ENCODE measurements at places on chromosomes 1 and 21.

- peak overlapping the region; percentile 77 for H3K27ac ChIP-seq
- no peaks in the 10 kb centered on the region for H3K36me3 ChIP-seq
Measured at GRCh38 chr1:39131940-39132339, 72.6 kb upstream of the MACF1 start.

DNA sequence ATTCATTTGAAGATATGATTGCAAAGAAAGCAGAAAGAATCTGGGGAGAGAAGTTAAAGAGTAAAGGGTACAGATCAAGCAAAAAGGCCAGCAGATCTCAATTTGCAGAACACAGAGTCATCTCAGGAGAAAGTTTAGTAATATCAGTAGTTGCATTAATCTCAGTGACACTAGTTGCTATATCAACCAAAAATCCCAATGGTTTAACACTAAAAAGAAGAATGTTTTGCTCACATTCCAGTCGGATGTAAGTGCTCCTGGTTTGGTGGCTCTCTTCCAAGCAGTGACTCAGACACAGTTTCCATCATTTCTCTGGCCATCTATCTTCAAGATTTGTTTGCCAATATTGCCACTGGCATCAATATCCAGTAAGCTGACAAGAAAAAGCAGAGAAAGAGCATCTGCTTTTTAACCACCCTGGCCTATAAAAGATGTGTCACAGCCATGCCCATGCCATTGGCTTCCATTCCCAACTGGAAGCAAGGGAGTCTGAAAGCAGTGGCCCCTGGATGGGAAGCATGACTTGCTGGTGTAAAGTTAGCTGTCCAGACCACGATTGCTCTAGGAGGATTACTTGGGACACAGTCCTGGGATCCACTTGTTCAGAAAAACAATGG is 45.5 kb upstream of the AIM2 start:
- no peak for DNase-seq
- no peak overlapping the region for H3K27ac ChIP-seq
- H3K36me3 ChIP-seq = no peaks in the 10 kb centered on the region
- H3K4me1 ChIP-seq = no peaks in the 10 kb centered on the region

DNA sequence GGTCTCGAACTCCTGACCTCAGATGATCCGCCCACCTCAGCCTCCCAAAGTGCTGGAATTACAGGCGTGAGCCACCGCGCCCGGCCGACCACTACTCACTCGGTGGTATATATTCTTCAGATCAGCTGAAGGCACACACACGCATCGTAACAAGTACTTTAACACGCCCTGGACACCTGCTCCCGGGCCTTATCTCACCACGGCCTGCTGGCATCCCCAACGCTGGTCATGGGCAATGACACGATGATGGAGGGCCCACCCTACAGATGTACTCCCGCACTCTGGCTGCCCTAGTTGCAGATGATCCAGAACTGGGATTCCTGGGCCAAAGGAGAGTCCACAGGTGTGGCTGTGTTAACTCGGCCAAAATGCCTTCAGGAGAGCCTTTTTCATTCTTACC is 11.6 kb downstream of the UBE2J2 start:
- no peak overlapping the region for H3K4me3 ChIP-seq
- H3K27ac ChIP-seq = no peak overlapping the region
- no peaks in the 10 kb centered on the region for H3K36me3 ChIP-seq
- H3K27me3 ChIP-seq = no peaks in the 10 kb centered on the region
- no peaks in the 10 kb centered on the region for H3K4me1 ChIP-seq

DNA sequence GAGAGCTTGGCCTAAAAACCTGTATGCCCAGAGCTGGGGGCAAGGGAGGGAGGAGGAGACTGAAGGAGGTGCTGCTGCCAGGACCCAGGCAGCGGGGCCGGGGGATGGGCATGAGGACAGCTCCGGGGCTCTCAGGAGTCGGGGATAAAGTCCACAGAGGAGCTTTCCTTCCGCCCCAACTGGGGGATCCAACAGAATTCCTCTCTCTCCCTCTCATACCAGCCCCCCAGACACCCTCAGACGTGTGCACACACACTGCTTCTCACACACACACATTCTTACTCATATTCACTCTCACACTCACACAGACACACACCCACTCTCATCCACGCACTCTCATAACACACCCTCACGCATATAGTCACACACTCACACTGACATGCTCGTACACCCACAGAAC is 39.1 kb downstream of the SYF2 start:
- DNase-seq = peak; percentile 39
- peaks cover 17% of the 10 kb centered on the region for H3K4me1 ChIP-seq
- H3K36me3 ChIP-seq = no peaks in the 10 kb centered on the region
- H3K27ac ChIP-seq = peak overlapping the region; percentile 35
- H3K27me3 ChIP-seq = no peaks in the 10 kb centered on the region
- H3K4me3 ChIP-seq = no peak overlapping the region

DNA sequence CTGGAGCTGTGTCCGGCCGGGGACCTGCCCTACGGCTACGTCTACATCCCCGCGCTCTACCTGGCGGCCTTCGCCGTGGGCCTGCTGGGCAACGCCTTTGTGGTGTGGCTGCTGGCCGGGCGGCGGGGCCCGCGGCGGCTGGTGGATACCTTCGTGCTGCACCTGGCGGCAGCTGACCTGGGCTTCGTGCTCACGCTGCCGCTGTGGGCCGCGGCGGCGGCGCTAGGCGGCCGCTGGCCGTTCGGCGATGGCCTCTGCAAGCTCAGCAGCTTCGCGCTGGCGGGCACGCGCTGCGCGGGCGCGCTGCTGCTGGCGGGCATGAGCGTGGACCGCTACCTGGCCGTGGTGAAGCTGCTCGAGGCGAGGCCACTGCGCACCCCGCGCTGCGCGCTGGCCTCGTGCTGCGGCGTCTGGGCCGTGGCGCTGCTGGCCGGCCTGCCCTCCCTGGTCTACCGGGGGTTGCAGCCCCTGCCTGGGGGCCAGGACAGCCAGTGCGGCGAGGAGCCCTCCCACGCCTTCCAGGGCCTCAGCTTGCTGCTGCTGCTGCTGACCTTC is 412 bp downstream of the GPR25 start:
- no peak overlapping the region for H3K4me3 ChIP-seq
- H3K36me3 ChIP-seq = no peaks in the 10 kb centered on the region
- no peak for DNase-seq
- no peak overlapping the region for H3K27ac ChIP-seq

- peaks cover 3% of the 10 kb centered on the region for H3K36me3 ChIP-seq
- no peak overlapping the region for H3K27ac ChIP-seq
- no peaks in the 10 kb centered on the region for H3K27me3 ChIP-seq
- no peak for DNase-seq
Measured at GRCh38 chr1:214364786-214365295, 83.9 kb downstream of the SMYD2 start.

GRCh38 chr1:246566813-246567645 is 773 bp downstream of the CNST start:
- no peaks in the 10 kb centered on the region for H3K36me3 ChIP-seq
- H3K27ac ChIP-seq = peak overlapping the region; percentile 90
- peak overlapping the region; percentile 71 for H3K4me3 ChIP-seq
- no peaks in the 10 kb centered on the region for H3K27me3 ChIP-seq

- 0 out of 2 replicates have a peak, but pooled peaks cover 5% of the 10 kb centered on the region for H3K4me1 ChIP-seq
- H3K27ac ChIP-seq = no peak overlapping the region
- H3K4me3 ChIP-seq = no peak overlapping the region
- DNase-seq = no peak
- H3K36me3 ChIP-seq = no peaks in the 10 kb centered on the region
Measured at GRCh38 chr1:217495249-217495648, 135.6 kb downstream of the GPATCH2 start.

DNA sequence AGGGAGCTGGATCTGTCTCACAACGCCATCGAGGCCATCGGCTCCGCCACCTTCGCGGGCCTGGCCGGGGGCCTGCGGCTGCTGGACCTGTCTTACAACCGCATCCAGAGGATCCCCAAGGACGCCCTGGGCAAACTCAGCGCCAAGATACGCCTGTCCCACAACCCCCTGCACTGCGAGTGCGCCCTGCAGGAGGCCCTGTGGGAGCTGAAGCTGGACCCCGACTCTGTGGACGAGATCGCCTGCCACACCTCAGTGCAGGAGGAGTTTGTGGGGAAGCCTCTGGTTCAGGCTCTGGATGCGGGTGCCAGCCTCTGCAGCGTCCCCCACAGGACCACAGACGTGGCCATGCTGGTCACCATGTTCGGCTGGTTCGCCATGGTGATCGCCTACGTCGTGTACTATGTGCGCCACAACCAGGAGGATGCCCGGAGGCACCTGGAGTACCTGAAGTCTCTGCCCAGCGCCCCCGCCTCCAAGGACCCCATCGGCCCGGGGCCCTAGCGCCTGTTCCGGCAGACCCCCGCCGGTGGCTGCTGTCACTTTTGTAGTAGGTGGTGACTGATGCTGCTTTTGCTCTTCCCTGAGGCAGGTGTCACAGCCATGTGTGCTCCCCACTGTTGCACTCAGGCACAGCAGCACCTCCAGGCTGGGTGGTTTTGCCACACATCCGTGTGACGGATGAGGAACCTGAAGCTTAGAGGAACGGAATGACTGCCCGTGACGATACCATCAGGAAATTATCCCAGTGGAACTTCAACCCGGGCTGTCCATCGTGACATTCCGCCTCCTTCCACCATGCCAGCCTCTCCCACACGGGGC is 1.8 kb downstream of the LRRC3 start:
- no peak overlapping the region for H3K27ac ChIP-seq
- H3K27me3 ChIP-seq = no peaks in the 10 kb centered on the region
- H3K4me1 ChIP-seq = peaks cover 26% of the 10 kb centered on the region
- H3K36me3 ChIP-seq = no peaks in the 10 kb centered on the region
- no peak overlapping the region for H3K4me3 ChIP-seq
- peak; percentile 27 for DNase-seq

DNA sequence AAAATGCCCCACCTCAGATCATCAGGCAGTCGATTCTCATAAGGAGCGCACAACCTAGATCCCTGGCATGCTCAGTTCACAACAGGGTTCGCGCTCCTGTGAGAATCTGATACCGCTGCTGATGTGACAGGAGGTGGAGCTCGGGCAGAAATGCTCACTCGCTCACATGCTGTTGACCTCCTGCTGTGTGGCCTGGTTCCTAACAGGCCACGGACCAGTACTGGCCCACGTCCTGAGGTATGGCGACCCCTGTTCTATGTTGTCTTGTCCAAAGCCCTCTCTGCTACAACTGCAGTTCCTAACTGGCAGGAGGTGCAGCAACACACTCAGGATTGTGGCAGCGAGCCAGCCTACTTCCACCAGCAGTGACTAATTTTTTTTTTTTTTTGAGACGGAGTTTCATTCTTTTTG is 70.6 kb downstream of the CLSTN1 start:
- H3K27ac ChIP-seq = no peak overlapping the region
- no peaks in the 10 kb centered on the region for H3K36me3 ChIP-seq
- H3K4me3 ChIP-seq = no peak overlapping the region
- DNase-seq = no peak

GRCh38 chr1:208538587-208538986 is 294.4 kb upstream of the PLXNA2 start:
- no peaks in the 10 kb centered on the region for H3K27me3 ChIP-seq
- H3K4me1 ChIP-seq = no peaks in the 10 kb centered on the region
- H3K36me3 ChIP-seq = no peaks in the 10 kb centered on the region
- no peak for DNase-seq

DNA sequence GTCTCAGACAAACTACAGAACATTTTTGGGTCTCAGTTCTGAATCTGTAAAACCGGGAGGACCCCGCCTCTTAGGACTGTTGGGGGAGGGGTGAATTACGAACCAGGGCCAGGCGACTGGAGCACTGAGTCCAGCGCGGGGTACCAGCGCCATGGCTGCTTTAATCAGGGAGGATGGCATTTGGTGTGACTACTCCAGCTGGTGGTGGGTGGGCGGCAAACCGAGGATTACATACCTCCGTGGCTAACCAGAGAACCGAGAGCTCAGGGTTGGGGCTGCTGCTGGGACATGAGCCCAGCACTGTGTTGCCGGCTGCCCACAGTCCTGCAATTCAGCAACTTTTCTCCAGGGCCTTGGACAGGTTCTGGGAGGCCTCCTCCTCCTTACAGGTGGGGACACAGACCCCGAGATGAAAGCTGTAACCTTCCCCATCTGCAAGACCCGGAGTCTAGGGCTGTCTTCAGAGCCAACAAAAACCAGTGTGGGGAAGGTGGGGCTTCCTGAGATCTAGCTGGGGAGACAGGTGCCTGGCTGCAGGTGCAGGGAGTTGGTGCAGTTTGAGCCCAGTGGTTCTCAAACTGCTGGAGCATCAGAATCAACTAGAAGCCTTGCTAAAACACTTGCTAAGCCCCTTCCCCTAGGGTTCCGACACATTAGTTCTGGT is 273.5 kb downstream of the FOXD2 start:
- H3K27ac ChIP-seq = no peak overlapping the region
- no peak overlapping the region for H3K4me3 ChIP-seq
- H3K4me1 ChIP-seq = 0 out of 2 replicates have a peak, but pooled peaks cover 7% of the 10 kb centered on the region

DNA sequence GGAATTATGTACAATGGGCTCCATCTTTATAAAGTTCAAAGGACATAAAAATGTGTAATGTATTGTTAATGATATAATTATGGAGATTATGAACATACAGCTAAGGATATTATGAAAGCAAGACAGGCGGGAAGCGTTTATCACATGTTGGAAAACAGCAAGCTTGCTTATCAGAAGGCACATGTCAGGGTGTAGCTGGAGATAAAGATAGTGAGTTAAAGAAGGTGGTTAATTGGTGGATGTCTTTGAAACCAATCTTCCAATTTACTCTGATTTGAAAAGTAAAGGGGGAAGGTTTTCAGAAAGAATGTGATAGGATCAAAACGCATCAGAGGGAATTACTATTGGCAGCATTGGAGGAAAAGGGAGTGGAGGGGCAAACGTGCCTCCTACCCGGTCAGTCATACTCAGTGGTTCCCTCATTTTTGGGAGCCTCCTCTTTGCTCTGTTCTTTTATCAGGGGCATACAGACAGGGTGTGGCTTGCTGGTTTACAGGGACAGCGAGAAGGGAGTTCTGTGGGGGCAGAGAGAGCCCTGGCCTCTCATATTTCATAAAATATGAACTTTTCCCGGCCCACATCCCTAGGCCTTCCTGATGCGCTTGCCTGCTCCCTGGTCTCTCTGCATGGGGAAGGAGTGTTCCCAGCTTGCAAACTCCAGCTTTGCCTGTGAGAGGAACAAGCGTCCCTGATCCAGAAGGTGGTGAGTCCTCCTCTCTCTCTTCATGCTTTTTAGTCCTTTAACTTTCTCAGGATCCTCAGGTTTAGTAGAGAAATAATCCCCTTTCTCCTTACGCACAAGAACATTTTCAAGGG is 8.0 kb upstream of the SVBP start:
- H3K27ac ChIP-seq = no peak overlapping the region
- no peaks in the 10 kb centered on the region for H3K36me3 ChIP-seq
- H3K4me1 ChIP-seq = 0 out of 2 replicates have a peak, but pooled peaks cover 3% of the 10 kb centered on the region
- no peak overlapping the region for H3K4me3 ChIP-seq

DNA sequence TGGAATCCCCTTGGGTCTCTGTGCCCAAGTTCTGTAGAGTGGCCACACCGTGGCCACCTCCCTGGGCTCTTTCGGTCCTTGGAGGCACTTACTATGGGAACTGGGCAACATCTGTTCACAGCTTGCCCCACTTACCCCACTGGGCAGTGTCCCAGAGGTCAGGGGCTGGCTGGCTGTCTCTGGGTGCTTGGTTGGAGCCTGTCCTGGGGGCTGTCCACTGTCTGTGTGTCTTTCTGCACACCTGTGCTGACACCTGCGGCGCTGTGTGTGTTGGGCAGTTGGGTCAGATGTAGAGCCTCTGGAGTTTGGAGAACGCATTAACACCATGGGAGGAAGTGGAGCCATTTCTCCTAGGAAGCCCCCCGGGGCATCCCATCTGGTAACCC is 1.3 kb upstream of the TMEM54 start:
- H3K4me1 ChIP-seq = no peaks in the 10 kb centered on the region

Measured in Caco-2 (cell line).